ENCODE measurements at places on chromosomes 3 and 15. TPM values are rescaled to one million over a fixed set of nuclear protein-coding genes. Genes with fewer than 3 reads are reported as not detected.

Gene GOLGA6B
- polyA plus RNA-seq = 0.13 TPM

Gene LEKR1
- polyA plus RNA-seq = 1.8 TPM

- DNase-seq = peak; percentile 64
These were observed 452 bp downstream of the BBX start for GRCh38 chr3:107523289-107523538.

DNA sequence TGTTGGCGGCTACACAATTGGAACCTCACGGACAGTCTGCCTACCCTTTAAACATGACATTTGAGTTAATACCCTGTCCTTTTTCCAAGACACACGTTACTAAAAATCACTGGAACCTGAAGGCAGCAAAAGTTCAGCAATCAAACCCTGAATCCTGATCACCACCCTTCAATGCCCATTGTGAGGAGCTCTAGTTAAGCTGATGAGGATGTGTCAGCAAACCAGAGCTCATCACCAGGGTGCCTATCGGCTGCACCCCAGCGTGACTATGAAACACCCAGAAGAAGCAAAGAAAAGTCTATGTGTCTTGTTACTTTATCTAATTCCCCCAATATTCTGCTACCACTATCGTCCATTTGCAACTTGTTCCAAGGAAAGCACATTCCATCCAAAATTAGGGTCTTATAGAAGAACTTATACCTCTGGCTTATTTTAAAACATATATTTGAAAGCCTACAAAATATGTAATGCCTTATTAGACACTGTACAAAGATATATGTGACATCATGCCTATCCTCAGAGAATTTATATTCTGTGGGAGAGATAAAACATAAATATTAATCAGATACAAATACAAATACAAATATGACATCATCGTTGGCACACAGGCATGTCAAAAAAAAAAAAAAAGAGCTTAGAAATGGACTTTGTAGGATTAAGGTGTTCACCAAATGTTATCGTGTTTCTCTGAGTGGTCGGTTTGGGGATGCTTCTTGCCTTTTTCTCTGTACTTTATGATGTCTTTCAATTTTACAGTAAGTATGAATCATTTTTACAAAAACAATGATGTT lies 219.7 kb upstream of the SETMAR start:
- no peak for DNase-seq

DNA sequence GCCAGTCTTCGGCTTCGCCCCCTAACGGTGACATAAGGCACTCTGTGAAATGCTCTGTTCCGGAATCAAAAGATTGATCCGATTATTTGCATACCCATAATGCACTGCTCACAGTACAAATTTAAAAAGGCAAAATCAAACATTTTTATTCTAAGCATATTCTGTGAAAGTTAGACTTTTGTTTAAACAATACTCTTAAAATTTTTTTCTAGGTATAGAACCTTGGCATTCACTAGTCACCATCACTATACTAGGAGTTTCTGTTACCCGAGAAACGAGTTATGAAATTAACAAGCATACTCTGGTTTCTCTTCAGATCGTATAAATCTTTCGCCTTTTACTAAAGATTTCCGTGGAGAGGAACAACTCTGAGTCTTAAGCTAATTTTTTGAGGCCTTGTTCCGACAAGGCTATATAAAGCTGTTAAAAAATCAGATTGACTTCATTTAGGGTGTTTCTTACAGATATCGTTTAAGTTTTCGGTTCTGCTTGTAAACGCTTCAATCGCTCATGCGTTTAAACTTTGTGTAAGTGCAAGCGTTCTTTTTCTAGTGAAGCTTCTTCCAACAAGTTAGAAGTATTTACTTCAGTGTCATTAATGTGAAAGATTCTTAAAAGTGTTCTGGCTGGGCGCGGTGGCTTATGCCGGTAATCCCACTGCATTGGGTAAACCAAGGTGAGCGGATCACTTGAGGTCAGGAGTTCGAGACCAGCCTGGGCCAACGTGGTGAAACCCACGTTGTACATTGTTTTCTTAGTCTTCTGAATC lies at the start of gene RNU5B-1:
Gene RNU5B-1 (plus strand): TSS at position 297 of the 769 bp plus-strand sequence.
- DNase-seq = peak; percentile 84

DNA sequence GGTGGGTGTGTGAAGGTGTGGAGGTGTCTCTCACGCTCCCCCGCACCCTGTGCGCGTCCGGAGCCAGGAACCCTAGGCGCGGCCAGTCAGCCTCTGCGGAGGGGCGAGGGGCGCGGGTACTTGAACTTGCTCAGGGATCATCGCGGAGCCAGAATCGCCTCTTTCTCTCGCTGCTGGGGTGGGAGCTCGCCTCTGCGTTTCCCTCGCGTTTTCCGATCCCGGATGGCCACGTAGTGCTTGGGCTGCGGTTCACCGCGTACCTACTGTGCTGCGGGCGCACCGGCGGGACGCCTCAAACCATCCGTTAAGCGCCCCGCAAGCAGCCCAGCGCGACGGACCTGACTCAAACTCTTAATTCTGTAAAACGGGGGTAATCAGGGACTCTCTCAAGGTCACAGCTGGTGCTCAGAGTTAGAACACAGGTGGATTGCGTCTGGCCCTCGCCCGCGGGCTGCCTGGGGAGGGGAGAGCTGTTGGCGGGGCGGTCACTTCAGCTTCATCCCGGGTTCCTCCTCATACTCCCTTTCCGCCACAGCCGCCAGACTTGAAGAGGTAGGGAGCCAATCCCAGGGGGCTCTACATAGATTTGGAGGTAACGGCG lies 686 bp downstream of the MYRIP start:
- no peak for DNase-seq

DNA sequence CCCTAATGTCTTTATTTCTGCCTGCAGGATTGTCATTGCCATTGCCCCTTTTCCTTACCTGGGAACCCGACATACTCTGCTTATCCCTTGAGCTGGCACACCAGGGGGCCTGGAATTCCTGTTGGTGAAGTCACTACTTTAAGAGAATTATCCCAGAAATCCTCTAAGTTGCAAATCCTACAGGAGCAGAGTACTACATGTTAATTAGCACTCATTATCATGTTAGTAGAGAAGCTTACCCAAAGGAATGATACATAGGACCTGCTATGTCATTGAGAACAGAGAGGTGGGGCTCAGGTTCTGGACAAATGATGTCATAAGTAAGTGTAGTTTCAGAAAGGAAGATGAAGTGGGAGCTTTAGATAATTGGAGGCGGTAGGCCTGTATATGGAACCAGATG lies 27.4 kb downstream of the SCG5 start:
- no peak for DNase-seq
